ENCODE measurements at places on chromosomes 1 and 21. TPM values are rescaled to one million over a fixed set of nuclear protein-coding genes. Genes with fewer than 3 reads are reported as not detected.

The PRDM16 gene
- total RNA-seq = not detected

The SPRR5 gene
- total RNA-seq = not detected

The RGS7 gene
- 1.5 TPM for total RNA-seq

The CENPF gene
- 3.6 TPM for total RNA-seq

The RGS13 gene
- total RNA-seq = not detected

The FCRL2 gene
- total RNA-seq = not detected

The ANGPTL1 gene
- 106 TPM for total RNA-seq

The MACO1 gene
- total RNA-seq = 25.2 TPM

The OR2L5 gene
- not detected for total RNA-seq

The SSU72 gene
- total RNA-seq = 87.7 TPM

The FMO5 gene
- total RNA-seq = 6.0 TPM

The CPLANE2 gene
- 6.3 TPM for total RNA-seq

The KIFAP3 gene
- total RNA-seq = 29.7 TPM

The C1QA gene
- total RNA-seq = 363 TPM

The ZNF683 gene
- total RNA-seq = not detected

The SPRR2G gene
- total RNA-seq = not detected

The AMY1A gene
- not detected for total RNA-seq

The RRP1 gene
- total RNA-seq = 14.9 TPM

The PLXNA2 gene
- 8.4 TPM for total RNA-seq

The PSMB2 gene
- total RNA-seq = 50.0 TPM

The STUM gene
- total RNA-seq = 0.28 TPM

The IGSF3 gene
- 3.4 TPM for total RNA-seq

The CRNN gene
- not detected for total RNA-seq

The SLC26A9 gene
- 0.04 TPM for total RNA-seq

The CLIC6 gene
- 0.07 TPM for total RNA-seq

The KRTAP13-3 gene
- not detected for total RNA-seq

The BGLAP gene
- total RNA-seq = 1.4 TPM

The KRTAP10-1 gene
- not detected for total RNA-seq

The ALDH4A1 gene
- 35.3 TPM for total RNA-seq

The CELA2B gene
- 7.9 TPM for total RNA-seq

The GUCA2B gene
- total RNA-seq = not detected

The MAP3K21 gene
- 2.9 TPM for total RNA-seq

The CTPS1 gene
- 16.9 TPM for total RNA-seq

Measured in adrenal gland (tissue), 19 donors.